HuH-7 (cell line): ENCODE measurements at places on chromosomes 6 and 20.

GRCh38 chr6:12893036-12893435, 176.5 kb downstream of the PHACTR1 start:
- DNase-seq = no peak

- DNase-seq = peak; percentile 10
Measured at GRCh38 chr6:78611886-78612480, 255.4 kb upstream of the IRAK1BP1 start.

DNA sequence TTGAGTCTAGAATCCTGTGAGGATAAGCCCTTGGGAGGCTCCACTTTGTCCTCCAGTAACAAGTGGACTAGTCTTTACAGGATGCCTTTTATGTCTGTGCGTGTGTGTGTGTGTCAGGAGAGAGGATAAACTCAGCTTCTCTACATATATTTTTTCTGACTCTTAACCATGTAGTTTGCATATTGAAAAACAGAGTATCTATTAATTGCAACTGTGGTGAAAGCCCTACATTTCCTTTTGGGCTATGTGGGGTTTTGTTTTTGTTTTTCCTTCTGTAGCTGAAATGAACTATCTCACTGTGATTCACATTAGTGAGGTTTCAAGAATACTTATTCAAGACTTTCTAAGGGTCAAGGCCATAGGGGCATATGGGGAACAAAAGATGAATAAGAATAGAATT, 17.7 kb downstream of the TPBG start:
- DNase-seq = no peak

GRCh38 chr6:129923530-129924250, 62.6 kb upstream of the TMEM244 start:
- no peak for DNase-seq

DNA sequence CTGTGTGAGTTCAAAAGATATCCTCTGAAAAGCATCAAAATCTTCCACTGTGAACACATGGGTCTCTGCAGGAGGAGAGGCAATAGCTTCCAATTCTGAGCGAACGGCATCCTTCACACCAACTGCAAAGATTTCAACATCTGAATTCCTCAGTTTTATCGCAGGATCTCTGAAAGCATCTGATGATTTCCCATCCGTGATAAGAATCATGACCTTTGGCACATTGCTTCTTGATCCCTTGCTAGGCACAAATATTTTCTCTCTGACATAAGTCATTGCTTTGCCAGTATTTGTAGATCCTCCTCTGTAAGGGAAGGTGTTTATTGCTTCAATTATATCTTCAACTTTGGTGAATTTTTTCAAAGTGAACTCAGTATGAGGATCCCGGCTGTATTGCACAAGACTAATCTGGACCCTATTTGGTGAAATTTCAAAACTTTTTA, 22.7 kb downstream of the COL12A1 start:
- no peak for DNase-seq

GRCh38 chr20:45328451-45328850, 19.8 kb downstream of the SDC4 start:
- no peak for DNase-seq

- no peak for DNase-seq
Measured at GRCh38 chr20:26216025-26216424, 519.4 kb upstream of the ZNF337 start.

DNA sequence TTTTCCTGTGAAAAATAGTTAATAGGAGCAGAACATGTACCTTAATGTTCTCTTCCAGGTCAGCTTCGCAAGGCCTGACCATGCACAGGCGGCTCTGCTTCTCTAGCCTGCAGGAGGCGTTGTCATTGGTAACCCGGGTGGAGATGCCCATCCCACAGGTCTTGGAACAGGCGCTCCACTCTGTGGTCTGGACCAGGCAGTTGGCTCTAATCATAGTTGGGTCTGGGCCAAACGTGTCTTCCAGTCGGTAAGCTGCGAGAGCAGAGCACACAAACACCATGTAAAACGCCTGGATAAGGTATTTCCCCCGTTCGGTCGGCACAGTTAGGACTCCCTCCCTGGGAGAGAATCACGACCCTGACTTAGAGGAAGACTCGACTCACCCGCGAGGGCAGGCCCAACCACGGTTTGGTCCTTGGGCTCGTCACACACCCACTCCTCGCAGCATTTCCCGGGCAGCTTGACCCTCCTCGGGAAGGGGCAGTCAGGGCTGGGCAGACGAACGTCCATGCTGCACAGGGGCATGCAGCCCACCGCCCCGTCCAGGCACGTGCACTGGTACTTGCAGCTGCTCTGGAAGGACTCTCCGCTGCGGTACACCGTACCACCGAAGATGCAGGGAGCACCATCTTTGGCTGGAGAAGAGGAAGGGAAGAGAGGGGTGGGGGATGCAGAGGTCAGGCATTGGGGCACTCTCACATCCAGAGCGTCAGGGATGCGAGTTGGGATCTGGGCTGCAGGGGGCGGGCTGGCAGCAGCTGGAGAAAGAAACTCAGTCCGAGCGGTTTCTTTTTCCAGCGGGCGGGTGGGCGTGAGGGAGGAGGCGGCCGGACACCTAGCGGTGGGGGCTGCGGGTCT, 1.0 kb downstream of the CCN2 start:
- DNase-seq = peak; percentile 73

DNA sequence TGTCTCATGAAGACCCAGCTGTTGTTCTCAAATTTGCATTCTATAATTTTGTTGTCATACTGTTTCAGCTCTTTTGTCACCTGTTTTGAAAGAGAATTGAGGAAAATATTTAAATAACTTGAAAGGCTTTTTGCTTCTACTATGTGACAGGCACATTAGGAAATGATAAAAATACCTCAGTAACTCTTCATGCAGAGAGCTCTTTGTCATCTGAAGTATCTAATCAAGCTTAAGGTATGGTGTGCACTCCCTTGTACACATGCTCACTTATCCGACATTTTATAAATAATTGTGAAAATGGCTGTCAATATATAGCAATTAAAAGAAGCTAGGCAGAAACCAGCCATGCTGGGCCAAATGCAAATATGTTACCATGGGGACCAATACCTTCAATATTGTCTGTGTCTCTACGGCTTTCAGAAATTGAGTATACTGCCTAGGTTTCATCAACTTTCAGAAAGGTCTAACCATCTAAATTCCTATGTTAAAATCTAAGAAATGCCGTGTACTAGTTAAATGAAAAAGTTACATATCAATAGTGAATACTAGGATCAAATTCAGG, 349.0 kb downstream of the RNGTT start:
- DNase-seq = no peak

- no peak for DNase-seq
Measured at GRCh38 chr6:52664991-52665686, 5.8 kb upstream of the TMEM14A start.

DNA sequence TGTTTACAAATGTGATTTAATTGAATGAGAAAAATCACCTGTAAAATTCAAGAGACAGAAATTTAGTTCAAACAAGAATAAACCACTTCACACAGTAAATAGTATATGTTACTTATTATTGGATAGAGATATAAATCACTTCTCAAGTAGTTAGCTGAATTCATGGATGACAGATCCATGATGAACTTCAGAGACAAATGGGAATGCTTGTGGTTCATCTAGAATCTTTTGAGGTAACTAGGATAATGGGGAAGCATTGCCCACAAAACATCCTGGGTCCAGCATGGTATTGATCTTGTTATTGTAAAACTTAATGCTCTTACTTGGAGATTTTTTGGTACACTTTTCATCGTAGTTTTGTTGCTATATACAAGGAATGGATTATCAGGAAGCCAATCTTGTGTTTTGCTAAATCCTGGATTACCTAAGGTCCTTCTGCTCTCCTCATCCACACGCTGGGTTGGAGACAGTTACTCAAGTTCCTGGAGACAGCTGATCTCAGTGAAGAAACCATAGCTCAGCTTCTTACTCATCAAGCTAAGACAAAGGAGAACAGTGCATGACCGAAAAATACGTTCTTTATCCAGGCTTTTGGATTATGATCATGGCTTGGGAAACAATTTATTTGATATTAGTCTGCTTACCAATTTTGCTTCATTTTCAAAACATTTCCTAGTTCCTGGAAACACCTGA, 142.5 kb upstream of the PREP start:
- no peak for DNase-seq

GRCh38 chr6:107697682-107698081, 126.4 kb downstream of the SCML4 start:
- DNase-seq = no peak
